ENCODE measurements at places on chromosomes 7 and 10.

DNA sequence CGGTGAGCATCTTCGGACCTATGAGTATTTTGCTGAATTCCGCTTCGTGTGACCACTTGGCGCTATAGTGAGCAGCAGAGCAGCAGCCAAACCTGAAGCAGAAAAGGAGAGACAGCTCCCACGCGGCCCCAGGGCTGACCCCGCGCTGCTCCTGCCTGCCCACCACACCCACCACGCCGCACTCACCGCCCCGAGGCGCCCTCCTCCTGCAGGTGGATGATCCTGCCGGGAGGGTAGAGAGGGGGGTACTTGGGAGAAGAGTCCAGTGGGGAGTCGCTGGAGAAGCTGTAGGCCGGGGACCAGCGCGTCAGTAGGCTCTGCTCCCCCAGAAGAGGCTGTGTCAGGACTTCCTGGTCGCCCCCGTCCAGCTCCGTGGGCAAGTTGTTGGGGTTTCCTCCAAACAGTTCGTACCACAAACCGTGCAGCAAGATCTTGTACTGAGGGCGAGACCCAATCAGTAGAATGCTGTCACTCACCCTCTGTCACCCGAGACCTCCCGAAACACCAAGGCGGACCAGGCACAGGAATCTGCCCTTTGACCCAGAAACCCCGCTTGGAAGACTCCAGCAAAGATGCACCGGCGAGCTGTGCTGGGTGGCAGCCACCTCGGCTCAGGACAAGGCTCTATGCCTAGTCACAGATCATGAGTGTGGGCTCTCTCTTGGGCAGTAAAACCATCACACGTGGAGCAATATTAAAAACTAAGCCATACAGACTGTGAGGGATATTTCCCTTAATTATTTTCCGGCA, 37.6 kb downstream of the DAGLB start:
- no peak for DNase-seq

- DNase-seq, result no peak
These were observed 12.2 kb downstream of the TMEM184A start for GRCh38 chr7:1543826-1544177.

- no peak for DNase-seq
These were observed 266.2 kb upstream of the PHF14 start for GRCh38 chr7:10707519-10707918.

DNA sequence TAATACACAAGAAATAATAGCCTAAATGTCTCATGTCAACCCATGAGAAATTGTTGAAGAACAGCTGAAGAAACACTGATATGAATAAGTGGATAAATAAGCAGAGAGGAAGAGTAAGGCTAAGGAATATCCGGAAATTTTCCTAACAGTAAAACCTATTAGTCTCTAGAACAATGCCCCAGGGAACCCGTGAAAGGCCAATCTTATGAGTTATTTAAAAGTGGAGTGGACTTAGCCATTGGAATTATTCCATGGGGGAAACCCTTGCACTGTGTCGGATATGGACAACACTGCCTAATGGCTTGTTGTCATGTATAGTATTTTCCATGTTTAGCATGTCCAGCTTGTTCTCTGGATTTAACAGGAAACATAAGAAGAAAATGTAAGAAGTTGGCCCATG, 217.2 kb upstream of the PLXNA4 start:
- no peak for DNase-seq

DNA sequence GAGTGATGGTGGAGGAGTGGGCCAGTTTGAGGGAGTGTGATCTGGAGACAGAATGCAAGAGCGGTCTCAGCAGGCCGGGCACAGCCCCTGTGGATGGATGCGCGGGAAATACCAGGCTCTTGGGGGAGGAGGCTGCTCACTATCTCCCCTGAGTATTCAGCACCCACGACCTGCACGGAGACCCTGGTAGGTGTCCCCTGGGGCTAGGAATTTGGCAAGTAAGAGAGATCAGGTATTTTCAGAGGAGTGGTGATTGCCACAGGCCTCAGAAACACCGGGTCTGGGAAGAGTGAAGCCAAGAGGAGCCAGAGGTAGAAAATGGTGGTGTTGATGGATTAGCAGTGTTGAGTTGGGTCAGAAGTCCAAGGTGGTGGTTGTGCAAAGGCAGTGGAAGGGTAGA, 426.3 kb downstream of the PAXIP1 start:
- no peak for DNase-seq

GRCh38 chr7:42227936-42228591, 8.9 kb downstream of the GLI3 start:
- DNase-seq, result peak; percentile 6

DNA sequence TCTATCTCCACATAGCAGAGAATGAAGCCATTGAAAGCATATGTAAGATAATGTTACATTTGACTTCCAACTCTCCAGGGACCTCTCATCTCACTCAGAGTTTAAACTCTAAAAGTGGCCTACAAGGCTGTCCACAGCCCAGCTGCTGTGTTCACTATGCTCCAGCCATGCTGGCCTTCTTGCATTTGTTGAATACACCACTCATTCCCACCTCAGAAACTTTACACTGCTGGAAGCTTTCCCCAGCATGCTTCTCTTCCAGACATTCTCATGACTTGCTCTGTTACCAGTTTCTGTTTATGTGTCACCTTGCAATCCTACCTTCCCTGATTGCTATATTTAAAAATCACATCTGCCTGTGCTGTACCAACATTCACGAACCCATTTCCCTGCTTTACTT, 167.2 kb downstream of the WNT2 start:
- DNase-seq, result no peak

DNA sequence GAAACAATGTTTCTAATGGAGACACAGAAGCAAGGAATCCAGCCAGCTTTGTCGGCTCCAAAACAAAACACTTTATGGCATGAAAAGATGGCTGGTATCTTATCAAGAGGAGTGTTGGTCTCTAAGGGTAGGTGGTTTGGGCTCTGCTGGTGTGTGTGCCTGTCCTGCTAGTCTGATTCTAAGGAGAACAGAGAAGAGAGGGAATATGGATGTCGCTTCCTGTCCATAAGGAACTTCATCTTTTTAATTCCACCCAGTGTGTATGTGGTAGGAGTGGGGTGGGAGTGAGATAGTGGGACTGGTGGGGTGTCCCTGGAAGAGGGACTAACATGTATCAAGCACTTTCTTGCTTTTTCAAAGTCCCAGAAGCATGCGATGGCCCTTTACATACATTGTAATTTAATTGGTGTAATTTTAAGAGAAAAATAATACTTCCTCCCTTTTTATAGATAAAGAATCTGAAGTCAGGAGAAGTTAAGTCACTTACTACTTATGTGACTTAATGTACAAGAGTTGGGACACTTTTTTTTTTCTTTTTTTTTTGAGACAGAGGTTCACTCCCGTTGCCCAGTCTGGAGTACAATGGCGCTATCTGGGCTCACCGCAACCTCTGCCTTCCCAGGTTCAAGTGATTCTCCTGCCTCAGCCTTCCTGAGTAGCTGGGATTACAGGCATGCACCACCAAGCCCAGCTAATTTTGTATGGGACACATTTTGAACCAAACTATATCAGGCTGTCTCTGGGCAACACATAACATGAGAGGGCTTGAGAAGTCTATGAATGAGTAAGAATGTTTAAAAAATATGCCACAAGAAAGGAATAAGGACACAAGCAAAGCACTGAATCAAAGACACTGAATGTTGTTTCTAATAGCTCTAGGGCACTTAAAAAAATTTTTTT, 18.8 kb downstream of the NT5C3A start:
- DNase-seq, result no peak

GRCh38 chr7:100544967-100545359, 6.0 kb downstream of the AGFG2 start:
- DNase-seq, result no peak

DNA sequence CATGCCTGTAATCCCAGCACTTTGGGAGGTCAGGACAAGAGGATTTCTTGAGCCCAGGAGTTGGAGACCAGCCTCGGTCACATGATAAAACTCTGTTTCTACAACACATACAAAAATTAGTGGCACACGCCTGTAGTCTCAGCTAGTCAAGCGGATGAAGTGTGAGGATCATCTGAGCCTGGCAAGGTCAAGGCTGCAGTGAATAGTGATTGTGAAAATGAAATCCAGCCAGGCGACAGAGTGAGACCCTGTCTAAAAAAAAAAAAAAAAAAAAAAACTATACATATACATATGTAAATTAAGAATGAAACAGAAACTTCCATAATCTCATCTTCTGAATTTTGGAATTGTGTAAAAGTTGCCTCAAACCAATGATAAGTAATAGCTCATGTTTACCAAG, 18.2 kb upstream of the FAM170B start:
- no peak for DNase-seq

- no peak for DNase-seq
These were observed 88.6 kb downstream of the LYZL1 start for GRCh38 chr10:29377333-29377961.

GRCh38 chr10:107914450-107915214, 750.1 kb upstream of the SORCS1 start:
- DNase-seq, result no peak

DNA sequence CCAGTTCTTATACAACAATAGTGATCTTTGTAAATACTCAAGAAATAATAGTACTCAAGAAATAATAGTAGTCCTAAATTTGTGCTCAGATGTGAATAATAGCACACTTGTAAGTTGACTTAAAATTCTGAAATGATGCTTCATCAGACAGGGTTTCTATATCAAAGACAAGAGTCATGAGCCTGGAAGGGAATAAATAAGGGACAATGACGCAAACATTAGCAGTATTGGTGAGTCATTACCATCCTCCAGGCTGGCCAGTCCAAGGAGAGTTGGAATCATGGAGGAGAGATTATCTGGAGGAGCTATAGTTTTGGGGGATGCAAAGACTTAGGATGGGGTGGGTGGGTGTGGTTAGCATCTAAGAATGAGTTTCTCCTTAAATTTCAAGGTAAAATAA, 6.1 kb upstream of the SH3PXD2A start:
- DNase-seq, result no peak

GRCh38 chr10:30349967-30350735, 1.1 kb upstream of the MTPAP start:
- DNase-seq, result no peak

- no peak for DNase-seq
These were observed 69.4 kb upstream of the COL13A1 start for GRCh38 chr10:69732147-69732825.

GRCh38 chr10:33353334-33353733, 18.9 kb upstream of the NRP1 start:
- peak; percentile 8 for DNase-seq

DNA sequence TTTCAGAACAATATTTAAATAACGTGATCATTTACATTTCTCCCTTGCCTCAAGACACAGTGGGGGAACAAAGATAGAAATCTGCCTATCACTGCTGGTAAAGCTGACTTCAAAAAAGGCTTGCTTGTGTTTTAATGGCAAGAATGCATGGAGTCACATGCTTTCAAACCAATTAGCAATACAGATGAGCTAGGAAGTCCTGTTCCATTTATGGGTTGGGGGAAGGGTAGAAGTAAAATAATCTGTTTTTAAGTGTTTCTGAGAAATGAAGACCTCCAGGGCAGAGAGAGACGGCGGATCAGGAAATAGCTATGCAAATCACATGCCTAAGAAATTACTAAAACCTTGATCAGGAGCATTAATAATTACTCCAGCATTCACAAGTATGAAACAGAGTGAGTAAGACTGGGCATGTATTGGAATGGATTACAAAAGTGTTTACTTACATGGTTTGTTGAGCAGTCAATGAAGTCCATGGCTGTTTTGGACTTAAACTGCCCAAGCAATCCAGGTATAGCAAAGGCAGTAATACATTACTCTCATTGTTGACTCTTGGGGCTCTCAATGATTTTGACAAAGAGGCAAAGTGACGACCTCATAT, 142.0 kb downstream of the ARID5B start:
- no peak for DNase-seq

GRCh38 chr7:142535123-142535779, 214.0 kb upstream of the PRSS1 start:
- DNase-seq, result no peak

DNA sequence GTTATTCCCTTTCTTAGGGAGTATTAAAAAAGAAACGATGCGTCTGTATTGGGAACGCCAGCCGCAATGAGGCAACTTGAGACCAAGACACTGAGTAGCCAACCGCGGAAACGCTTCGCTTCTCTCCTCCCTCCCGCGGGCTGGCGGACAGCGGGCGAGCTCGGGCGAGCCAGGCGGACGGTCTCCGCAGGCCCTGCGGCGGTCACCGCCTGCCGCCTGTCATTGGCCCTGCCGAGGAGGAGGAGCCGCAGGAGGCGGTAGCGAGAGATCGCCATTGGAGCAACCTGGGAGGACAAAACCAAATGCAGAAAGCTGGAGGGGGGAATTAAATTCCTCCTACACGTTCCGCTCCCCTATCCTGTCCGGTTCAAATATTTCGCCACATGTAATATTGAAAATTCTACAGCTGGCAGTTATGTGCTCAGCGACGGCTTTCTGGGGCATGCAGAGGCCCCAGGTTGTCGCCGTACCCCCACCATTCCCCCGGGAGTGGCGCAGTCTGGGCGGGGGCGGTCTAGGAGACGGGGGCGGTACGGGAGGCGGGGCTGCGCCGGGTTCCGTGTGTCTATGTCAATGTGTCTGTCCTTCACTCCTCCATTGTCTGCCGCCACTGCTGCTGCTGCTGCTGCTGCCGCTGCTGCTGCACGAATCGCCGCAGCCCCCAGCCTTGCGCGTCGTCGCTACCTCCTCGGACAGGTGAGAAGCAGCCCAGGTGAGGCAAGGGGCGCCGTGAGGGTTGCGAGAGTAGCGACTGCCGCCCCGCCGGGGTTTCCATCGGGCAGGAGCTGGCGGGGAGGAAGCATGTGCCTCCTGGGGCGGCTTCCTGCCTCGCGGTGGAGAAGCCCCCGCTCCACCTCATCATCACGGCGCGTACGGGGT, at the start of the genes ANKMY2 and BZW2:
Gene ANKMY2 (minus strand): TSS at position 162 of the 879 bp plus-strand sequence. CDS start 181 bp downstream, outside the sequence.
Gene BZW2 (plus strand): TSS at position 589 of the 879 bp plus-strand sequence. CDS start 19,263 bp downstream, outside the sequence.
- DNase-seq, result peak; percentile 92

DNA sequence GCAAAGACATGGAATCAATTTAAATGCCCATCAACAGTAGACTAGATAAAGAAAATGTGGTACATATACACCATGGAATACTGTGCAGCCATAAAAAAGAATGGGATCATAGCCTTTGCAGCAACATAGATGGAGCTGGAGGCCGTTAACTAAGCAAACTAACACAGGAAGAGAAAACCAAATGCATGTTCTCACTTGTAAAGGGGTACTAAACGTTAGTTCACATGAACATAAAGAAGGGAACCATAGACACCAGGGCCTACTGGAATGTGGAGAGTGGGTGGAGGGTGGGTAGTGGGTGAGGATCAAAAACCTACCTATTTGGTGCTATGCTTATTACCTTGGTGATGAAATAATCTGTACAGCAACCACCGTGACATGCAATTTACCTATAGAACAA, 78.4 kb upstream of the GSDME start:
- no peak for DNase-seq

DNA sequence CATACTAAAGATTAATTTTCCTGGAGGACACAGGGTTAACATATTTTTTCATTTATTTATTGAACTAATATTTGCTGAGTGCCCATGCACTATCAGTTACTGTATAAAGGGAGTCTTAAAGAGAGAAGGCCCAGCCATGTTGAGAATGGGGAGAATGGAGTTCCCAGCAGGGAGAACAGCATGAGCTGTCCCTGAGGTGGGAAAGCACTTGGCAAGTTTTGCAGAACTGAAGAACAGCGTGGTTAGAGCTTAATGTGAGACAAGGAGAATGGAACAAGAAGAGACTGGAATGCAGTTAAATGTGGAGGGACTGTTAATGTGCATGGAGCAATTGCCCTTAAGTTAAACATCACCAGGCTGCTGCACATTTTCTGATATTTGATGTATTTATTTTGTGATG, 435.4 kb downstream of the SUGCT start:
- no peak for DNase-seq
